ENCODE measurements at places on chromosomes 6 and 20.

DNA sequence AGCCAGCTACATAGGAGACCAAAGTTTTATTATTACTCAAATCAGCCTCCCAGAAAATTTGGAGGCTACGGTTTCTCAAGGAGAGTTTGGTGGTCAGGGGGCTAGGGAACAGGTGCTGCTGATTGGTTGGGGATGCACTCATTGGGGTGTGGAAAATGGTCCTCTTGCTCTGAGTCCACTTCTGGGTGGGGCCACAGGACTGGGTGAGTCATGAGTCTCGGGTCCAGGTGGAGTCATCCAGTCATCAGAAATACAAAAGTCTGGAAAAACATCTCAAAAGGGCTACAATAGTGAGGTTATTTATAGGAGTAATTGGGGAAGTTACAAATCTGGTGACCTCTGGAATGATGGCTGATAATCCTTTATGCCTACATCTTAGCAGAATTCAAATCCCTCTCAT, 54.3 kb upstream of the SLC22A16 start:
- no peak for DNase-seq

GRCh38 chr6:20877008-20877937, 343.0 kb downstream of the CDKAL1 start:
- no peak for DNase-seq

GRCh38 chr20:43533060-43533459, 25.6 kb downstream of the L3MBTL1 start:
- no peak for DNase-seq

GRCh38 chr6:137740091-137740755, 126.8 kb upstream of the TNFAIP3 start:
- DNase-seq: no peak

DNA sequence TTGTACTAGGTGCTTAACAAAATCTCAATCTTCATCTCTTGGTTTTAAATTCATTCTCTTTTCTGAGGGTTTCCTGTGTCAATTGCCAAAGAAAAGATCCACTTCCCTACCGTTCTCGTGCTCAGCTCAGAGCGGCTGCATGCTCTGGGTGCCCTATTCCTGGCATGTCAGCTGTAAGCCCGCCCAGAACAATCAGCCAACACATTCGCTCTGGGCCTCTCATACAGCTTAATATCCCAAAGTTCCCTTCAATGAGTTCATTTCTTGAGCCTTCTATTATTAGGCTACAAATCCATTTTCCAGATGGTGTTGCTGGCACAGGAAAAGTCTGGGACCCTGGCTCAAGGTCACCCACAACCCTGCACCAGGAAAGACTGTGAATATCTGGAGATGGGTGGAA, 24.3 kb upstream of the LRFN2 start:
- DNase-seq: no peak

Measured in activated CD8-positive, alpha-beta memory T cell treated with anti-CD3 and anti-CD28 coated beads for 1 hour (primary cell).